Pulmonary artery endothelial cell (primary cell): ENCODE measurements at places on chromosomes 2 and 18. TPM values are rescaled to one million over a fixed set of nuclear protein-coding genes. Genes with fewer than 3 reads are reported as not detected.

The POTEI gene
- 0.07 TPM in 2 replicates for total RNA-seq

The TXNDC2 gene
- under 0.01 TPM in 1 of 2 replicates, not detected in the other for total RNA-seq

The HOXD10 gene
- total RNA-seq: not detected in 2 replicates

The MCFD2 gene
- total RNA-seq: 228 and 231 TPM in 2 replicates

The CNGA3 gene
- total RNA-seq: not detected in 2 replicates

The NCKAP5 gene
- 0.39 and 0.59 TPM in 2 replicates for total RNA-seq

The AGAP1 gene
- 6.5 and 7.2 TPM in 2 replicates for total RNA-seq

The TSPYL6 gene
- not detected in 2 replicates for total RNA-seq

The CRYGD gene
- not detected in 2 replicates for total RNA-seq

The CAD gene
- total RNA-seq: 62.4 and 62.8 TPM in 2 replicates

The IL37 gene
- total RNA-seq: not detected in 2 replicates
